ENCODE measurements at places on chromosomes 2 and 18.
A peak's percentile ranks its signal among the peaks of the same experiment; 100 is the strongest.

- DNase-seq: peak; percentile 22
These were observed 158.0 kb downstream of the BARD1 start for GRCh38 chr2:214651451-214651850.

DNA sequence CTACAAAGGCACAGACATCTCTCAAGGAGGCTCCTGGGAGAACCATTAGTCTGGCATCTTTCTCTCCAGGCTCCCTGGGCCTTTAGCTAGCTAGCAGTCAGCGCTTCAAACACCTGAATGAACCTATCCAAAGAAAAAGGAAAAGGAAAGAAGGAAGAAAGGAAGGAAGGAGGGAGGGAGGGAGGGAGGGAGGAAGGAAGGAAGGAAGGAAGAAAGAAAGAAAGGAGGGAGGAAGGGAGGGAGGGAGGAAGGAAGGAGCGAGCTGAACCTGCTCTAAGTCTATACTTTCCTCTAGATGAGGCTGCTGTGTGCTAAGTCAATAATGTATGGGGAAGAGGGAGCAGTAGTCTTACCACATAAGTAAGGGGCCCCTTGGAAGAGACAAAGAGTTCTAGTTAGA, 5.1 kb upstream of the BCL11A start:
- no peak for DNase-seq

GRCh38 chr2:20745924-20746555, 76.9 kb downstream of the LDAH start:
- DNase-seq: no peak

- DNase-seq: no peak
These were observed 131.8 kb upstream of the GALNT5 start for GRCh38 chr2:157125685-157126084.

- no peak for DNase-seq
These were observed 1681.7 kb upstream of the DDX18 start for GRCh38 chr2:116132833-116133232.

DNA sequence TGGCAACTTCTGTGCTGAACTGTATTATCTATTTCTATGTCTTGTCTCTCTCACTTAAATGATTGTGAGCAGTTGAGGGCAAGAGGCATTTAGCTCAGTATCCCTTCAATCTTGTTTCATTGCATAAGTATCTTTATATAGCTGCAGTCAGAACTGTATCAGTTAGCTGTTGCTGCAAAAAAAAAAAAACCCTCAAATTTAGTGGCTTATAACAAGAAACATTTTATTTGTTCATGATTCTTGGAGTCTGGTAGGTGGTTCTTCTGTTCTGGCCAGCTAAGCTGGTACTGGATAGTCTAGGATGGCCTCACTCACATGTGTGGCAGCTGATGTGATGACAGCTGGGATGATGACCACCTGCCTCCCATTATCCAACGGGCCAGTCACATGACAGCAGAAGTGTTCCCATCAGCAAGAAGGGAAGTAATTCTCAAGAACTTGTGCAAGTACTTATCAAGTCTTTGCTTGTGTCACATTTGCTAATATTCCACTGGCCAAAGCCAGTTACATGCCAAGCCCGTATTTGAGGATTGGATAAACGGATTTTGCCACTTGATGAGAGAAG, 67.8 kb downstream of the SLC4A3 start:
- no peak for DNase-seq

- DNase-seq: peak; percentile 56
These were observed 59.2 kb upstream of the IGFBP2 start for GRCh38 chr2:216574046-216574445.

- DNase-seq: peak; percentile 33
These were observed 19.0 kb upstream of the IGFBP5 start for GRCh38 chr2:216714376-216714775.

- no peak for DNase-seq
These were observed 35.8 kb upstream of the INHBB start for GRCh38 chr2:120310136-120310535.

DNA sequence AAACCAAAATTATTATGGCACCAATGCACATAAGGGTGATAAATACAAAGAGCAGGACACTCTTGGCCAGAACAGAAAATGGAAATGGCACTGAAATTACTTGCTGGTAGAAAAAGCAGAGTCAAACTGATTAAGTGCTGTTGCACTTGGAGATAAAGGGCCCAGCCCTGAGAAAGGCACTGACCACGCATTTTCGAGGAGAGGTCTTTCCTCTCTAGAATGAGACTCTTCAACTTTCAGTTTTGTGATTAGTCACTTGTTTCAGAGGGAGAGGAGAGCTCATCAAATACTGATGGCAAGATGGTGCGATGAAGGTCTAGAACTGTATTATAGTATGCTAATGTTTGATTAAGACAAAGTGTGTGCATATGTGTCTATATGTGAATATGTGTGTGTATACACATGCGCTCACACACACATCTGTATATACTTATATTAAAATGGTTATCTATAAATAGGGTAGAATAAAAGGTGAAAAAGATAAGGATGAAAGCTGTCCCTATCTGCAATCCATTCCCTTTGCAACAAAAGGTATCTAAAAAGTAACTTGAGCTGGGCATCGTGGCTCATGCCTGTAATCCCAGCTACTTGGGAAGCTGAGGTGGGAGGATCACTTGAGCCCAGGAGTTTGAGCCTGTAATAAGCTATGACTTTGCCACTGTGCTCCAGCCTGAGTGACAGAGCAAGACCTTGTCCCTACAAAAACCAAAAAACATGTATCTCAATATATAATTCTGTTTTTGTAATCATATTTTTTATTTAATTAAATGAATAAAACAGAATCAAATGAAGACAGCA, 48.8 kb upstream of the ZDBF2 start:
- no peak for DNase-seq

GRCh38 chr2:69170661-69171060, 157.7 kb downstream of the ANTXR1 start:
- DNase-seq: no peak

DNA sequence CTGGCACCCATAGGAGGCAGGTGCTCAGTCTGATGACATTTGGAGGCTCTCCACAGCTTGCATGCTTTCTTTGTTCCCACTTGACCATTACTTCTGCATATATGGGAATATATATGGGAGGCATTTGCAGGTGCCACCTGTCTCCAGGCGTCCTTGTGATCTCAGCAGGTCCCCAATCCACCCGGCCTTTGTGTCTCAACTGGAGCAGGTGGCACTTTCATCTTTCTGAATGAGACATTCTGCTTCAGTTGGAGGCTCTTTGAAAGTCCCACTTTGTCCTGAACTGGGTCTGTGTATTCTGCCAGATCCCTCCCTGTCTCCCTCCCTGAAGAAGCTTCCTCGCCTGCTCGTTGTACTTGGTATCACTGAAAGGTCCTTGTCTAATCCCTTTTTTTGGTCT, 318.1 kb upstream of the EPAS1 start:
- no peak for DNase-seq

DNA sequence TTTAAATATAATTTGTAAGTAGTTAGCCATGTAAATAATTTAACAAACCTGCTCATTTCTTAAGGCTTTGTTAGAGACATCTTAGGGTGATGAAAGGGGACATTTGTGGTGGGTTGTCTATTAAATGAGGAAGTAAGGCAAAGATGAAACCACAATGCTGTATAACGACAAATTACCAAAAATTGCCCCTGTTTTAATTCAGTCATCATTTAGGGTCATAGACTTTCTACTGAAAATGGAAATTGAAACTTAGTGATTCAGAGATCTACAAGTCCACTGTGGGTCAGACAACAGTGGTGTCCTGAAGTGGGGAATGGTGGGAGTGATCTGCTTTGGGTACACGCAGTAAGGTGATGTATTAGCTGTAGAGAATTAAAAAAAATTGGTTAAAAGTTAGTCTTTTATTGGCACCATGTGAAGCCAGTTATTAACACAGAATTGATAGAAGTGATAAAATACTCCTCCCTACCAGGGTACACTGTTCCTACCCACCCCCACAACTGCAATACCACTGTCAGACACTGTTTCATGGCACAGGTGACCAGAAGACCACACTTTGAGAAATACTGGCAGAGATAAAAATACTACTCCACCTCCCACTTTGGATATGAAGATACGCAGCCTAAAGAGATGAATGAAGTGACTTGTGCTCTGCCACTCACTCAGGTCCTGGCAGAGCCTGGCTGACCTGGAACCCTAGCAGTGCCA, 13.4 kb downstream of the CERS6 start:
- no peak for DNase-seq
